Panc1 (cell line): ENCODE measurements at places on chromosomes 5 and 9.
A peak's percentile ranks its signal among the peaks of the same experiment; 100 is the strongest.

- no peak for DNase-seq
These were observed 2.7 kb downstream of the CAMLG start for GRCh38 chr5:134741052-134741451.

GRCh38 chr9:15104826-15105420, 194.7 kb upstream of the FREM1 start:
- DNase-seq, result peak; percentile 25

DNA sequence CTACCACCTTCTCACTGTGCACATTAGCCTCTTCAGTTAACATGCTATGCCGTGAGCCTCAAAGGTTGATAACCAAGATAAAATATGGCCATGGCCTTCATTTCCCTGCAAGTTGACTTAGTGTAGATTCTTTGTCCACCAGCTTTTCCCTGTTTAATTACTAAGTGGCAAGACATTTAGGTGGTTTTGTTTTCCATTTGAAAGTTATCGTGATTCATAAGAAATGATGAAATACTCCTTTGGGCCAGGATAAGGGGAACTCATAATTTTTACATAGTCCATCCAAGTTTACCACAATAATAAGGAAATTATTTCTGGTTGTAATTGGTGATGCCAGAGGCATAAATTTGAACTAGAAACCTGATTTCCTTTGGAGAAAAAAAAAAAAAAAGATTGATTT, 609.6 kb downstream of the TAF11L14 start:
- no peak for DNase-seq

DNA sequence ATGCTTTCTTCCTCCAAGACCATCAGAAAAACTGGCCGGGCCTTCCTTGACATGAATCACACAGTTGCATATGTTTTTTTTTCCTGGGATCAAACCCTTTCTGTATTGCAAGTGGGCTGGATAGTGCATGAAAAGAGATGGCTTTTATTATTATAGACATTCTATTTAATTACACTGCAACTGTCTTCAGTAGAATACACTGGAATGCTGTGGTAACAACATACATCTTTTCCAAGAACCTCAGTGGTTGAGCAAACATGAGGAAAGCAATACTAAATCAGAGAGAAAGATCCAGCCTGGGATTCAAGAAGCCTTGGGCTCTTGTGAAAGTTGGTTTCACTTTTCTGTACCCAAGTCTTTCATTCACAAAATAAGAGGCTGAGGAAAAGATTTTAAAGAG, 193.0 kb downstream of the DMAC1 start:
- DNase-seq, result no peak

GRCh38 chr5:110342683-110343082, 383.8 kb downstream of the TMEM232 start:
- DNase-seq, result no peak

GRCh38 chr9:105539452-105539851, 18.5 kb upstream of the FKTN start:
- no peak for DNase-seq

- DNase-seq, result peak; percentile 46
These were observed 163.6 kb downstream of the SREK1 start for GRCh38 chr5:66307647-66308241.

DNA sequence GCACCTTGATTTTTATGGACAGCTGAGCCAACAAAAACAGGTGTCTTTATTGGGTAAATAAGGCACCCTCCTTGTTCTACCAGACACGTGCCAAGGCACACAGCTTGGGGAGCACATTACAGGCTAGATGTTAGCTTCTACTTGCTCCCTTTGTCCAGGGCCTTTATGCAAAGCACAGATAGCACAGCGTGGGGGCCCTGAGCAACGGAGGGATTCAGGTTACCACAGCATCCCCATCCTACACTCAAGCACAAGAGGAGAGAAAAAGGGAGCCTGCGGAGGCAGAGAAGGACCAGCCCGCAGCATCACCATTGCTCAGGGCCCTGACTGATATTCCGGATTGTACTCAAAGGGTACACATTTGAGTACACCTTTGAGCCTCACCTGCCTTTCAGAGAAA, 181.7 kb upstream of the KIF2A start:
- no peak for DNase-seq

DNA sequence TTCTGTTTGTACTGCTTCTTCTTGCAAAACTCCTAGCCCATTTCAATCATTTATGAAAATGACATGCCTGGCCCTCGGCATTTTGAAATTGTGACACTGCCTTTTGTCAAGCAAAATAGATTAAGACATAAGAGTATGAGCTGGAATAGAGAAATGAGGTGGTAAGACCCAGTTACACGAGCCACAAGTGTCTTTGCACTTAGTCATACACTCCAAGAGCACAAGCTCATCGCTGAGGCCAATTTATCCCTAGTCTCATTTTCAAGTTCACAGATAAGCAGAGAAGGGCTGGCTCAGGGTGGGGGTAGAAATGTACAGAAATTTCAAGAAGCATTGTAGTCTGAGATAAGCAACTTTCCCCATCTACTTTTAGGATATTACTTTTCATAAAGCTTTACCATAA, 40.6 kb upstream of the MAP1B start:
- no peak for DNase-seq

- no peak for DNase-seq
These were observed 2.6 kb downstream of the CLTB start for GRCh38 chr5:176413709-176414191.

DNA sequence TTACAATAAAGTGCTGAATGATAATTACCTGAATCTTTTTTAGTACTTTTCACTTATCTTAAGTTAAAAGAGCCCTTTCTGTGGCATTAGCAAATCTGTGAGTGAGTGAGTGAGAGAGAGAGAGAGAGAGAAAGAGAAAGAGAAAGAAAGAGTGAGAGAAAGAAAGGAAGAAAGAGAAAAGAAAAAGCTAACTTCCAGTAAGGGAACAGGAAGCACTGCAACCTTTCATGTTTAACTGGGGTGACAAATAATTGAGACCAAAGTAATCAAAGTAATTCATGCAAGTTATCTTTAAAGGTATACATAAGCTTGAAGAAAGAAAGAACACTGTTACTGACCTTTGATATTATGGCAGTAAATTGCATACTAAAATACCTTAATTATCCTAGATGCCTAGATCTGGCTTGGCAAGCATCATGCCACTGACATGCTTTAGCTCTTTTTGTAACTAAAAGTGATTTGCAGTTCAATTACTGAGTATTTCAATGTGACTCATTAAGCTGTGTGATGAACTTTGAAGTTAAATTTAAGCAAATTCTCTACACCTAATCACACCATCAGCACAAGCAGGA, 21.7 kb downstream of the FEM1C start:
- no peak for DNase-seq

- no peak for DNase-seq
These were observed 649.1 kb downstream of the BNC2 start for GRCh38 chr9:16221366-16221765.

DNA sequence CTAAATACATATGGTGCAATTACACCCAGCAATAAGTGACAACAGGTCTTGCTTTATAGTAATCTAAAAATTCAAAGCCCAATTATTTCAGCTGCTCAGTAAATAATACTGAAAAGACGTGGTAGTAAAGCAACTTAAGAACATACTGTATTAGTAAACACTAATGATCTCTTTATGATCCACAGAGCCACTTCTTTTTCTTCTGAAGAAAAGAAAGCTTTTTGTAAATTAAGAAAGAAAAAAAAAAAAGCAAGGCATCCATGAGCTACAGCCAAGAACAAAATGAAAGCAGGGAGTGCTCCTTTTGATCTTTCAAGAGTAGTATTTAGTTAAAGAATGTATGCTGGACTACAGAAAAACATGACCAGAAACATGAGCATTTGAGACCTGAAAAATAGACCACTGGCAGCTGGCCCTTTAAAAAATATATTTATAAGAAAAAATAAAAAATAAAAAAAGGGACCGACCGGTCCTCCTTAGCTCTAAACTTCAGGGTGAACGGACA, 348.7 kb downstream of the GLIS3 start:
- DNase-seq, result no peak

DNA sequence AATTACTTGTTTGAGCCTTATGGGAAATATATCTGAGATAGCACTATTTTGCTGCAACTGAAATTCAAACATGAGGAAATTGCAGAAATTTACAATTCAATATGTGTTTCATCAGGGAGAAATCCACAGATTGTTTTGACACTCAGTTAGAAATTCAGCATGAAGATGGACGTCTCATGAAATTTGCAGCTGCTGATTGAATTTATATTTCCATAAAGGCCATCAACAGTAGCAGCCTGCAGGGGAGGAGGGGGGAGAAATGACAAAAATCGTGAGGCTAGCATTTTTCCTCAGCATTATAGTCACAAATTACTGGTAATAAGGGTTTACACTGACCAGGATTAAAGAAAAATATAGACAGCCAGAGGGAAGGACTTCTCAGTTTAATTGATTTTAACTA, 81.0 kb downstream of the NDUFAF2 start:
- DNase-seq, result no peak

DNA sequence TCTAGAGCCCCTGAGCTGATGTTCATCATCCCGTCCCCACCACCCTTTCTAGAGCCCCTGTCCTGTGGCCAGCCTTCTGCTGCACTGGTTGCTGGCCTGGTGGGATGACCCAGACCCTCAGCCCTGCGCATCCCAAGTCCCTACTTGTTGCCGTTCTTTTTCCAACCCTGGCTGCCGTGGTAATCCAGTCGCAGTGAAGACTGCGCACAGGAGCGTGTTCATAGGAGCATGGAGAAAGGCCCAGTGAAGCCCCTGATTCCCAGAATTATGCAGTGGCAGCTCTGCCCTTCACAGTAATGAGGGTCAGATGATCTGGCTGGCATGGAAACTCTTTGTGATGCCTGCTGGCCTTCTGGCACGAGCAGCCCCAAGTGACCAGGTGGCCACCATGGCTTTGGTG, 183.3 kb downstream of the CACNA1B start:
- DNase-seq, result no peak

- DNase-seq, result peak; percentile 69
These were observed 96.5 kb downstream of the ARHGAP26 start for GRCh38 chr5:142866563-142867275.

DNA sequence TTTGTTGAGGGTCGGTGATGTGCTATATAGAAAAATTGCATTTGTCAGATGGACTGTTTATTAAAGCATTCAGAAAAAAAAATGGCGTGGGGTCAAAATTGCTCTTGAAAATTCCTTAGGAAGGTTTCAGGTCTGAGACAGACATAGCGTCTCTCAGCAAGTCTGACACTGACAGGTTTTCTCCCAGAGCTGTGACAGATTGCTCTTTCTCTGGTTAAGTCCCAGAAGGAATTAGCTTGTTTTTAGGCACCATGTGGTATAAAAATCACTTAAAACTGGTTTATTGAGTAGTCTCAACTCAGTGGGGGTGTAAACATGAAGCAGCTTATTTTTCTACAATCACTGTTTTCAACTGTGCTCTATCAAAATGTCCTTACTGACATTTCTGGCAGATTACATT, 1379.8 kb downstream of the MAT2B start:
- no peak for DNase-seq

GRCh38 chr9:128073253-128073886, 5.3 kb downstream of the SLC25A25 start:
- DNase-seq, result no peak

GRCh38 chr5:174624733-174625522, 99.5 kb upstream of the MSX2 start:
- DNase-seq, result no peak

DNA sequence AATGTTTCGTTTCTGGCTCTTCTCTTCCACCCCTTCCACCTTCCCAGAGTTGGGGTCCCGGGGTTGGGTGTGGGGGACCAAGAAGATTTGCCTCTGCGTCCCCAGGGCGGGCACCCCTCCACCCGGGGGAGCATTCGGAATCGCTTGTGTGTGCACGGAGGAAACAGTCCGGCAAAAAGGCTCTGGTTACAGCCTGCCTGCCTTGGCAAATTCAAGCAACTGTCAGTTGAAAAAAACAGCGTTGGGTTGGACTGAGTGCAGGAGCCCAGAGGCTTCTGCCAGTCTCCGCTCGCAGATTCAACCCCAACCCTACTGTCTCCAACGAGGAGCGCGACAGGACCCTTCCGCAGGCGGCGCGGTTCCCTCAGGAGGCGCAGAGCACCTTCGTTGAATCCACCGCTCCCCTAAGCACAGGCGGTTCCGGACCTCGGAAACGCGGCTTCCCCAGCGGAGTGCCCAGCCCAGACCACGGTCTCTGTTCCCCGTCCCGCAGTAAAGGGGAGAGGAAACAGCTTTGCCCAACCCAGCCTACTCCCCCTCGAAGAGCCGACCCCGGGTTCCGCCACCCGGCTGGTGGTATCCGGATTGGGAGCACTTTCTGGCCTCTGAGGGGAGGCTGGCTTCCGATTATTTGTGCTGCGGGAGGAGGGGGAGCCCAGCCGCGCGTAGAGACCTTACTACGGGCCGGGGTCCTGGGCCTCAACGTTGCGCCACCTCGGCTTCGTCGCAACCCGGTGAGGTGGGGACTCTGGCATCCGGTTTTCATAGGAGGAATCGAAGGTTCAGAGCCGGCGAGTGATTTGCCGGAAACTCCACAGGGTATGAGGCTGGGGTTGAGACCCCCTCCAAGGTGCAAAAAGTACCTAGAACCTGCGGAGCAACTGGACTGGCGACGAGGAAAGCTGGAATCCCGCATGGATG, 9.6 kb downstream of the LHX6 start:
- DNase-seq, result no peak

DNA sequence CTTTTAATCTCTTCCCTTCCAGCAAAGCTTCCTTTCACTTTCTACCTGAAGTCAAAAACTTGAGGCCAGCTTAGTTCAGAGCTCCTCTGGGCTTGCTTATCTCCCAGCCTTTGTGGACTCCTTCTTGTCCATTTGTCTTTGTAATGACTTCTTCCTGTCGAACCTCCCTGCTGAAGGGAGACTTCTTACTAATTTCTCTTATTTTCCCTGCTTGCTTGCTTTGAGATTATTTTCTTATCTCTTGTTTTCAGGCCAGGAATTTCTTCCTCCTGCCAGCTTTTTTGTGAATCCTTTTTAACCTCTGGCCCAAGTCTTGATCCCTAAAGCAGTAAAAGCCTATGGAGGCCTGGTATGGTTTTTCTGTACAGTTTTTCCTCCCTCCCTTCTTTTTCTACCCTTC, 46.8 kb upstream of the DHFR start:
- DNase-seq, result no peak
